ENCODE measurements at places on chromosomes 16 and 17.

- DNase-seq, result no peak
Observed at GRCh38 chr17:77795685-77796084, 162.8 kb upstream of the TNRC6C start.

DNA sequence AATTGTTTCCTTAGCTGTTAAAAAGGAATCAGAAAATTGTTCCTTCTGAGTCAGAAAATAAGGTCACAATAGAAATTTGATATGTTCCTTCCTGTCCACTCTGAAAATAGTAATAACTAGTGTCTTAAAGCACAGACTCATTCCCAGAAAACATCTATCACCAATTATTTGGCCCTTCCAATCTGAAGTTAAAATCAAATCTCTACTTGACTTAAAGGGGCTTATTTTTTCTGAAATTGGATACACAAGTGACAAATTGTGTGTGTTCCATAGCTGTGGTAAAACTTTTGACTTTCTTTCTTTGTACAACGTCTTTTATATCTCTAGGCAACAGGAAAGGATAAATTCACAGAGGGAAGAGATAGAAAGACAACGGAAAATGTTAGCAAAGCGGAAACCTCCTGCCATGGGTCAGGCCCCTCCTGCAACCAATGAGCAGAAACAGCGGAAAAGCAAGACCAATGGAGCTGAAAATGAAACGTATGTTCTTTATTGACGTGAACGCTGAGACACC is 54.5 kb upstream of the MRC2 start:
- DNase-seq, result no peak

GRCh38 chr16:85944572-85945423 is 45.8 kb downstream of the IRF8 start:
- no peak for DNase-seq

- DNase-seq, result peak; percentile 35
Observed at GRCh38 chr16:85453194-85453678, 159.9 kb upstream of the GSE1 start.

- no peak for DNase-seq
Observed at GRCh38 chr17:69335058-69335457, 8.1 kb upstream of the ABCA5 start.

- no peak for DNase-seq
Observed at GRCh38 chr17:35973333-35974260, 7.7 kb downstream of the CCL16 start.

DNA sequence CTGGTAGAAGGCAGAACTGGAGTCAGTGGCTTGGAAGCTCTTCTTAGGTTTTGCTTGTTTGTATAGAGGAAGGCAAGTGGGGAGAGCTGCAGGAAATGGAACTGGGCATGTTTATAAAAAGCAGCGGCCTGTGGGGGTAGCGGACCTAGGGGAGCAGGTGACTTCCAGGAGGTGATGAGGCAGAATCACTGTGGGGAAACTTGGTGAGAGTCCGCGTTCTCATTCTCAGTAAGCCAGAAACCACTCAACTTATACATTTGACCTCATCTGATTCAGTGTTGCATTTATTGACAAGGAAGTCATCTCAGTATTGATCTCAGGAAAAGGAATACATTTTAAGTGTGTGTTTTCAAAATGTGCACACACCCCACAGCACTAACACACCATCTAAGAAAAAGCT is 299.8 kb downstream of the CNTNAP4 start:
- no peak for DNase-seq
